ENCODE measurements at places on chromosomes 1 and 21.

DNA sequence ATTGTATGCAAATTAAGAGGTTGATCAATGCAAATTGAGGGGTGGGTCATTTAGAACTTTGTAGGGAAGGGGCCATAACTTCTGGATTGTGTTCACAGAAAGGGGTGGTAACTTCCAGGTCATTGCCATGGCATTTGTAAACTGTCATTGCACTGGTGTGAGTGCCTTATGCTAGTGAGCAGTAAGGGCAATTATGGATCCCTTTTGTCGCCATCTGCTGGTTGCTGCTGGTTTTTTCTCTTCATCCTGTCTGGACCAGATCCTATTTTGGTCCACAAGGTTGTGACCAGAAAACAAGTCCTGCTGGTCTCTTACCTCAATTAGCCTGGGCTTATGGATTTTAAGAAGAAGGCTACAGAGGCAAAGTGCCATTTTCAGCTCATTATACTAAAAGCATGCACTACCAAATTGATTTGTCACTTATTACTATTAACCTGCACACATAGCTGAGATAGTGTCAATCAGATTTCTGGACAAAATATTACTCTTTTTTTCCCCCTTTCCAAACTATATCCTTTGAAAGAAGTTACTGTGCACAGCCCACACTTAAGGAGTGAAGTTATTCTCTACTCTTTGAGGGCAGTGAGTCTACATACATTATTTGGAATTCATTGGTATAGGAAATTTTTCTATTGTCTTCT lies 196.2 kb downstream of the ZC3H11B start:
- DNase-seq, result peak; percentile 63
- H3K4me1 ChIP-seq, result no peaks in the 10 kb centered on the region
- no peak overlapping the region for H3K4me3 ChIP-seq
- H3K27ac ChIP-seq, result no peak overlapping the region

DNA sequence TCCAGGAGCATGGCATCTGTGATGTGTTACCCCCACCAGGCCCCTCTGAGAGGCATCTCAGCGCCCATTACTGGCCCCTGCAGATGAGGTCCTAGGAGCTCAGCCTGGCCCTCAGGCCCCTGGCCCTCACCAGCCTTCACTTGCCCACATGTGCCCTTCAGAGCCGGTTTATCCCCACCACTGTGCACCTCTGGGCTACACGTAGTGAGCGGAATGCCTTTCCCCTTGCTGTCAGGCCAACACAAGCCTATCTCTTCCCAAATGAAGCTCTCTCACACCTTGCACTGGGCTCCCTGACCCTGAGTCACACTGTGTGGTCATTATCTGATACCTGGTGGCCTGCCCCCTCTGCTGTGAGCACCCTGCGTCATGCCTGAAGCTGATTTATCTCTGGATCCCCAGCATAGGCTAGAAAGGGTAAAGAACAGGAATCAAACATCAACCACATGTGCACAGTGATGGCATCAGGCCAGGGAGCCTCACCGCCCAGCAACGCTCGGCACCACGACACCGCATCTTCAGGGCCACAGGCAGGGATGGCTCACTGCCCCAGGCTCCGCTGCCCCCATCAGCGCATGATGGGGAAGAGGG lies 49.1 kb downstream of the GLIS1 start:
- peaks cover 37% of the 10 kb centered on the region for H3K4me1 ChIP-seq
- peak; percentile 44 for DNase-seq
- H3K27ac ChIP-seq, result no peak overlapping the region
- H3K36me3 ChIP-seq, result no peaks in the 10 kb centered on the region
- no peak overlapping the region for H3K4me3 ChIP-seq
- no peaks in the 10 kb centered on the region for H3K27me3 ChIP-seq

- no peak for DNase-seq
- H3K4me1 ChIP-seq, result peaks cover 6% of the 10 kb centered on the region
- no peaks in the 10 kb centered on the region for H3K36me3 ChIP-seq
- no peak overlapping the region for H3K4me3 ChIP-seq
Observed at GRCh38 chr1:160659566-160659965, 12.7 kb upstream of the SLAMF1 start.

DNA sequence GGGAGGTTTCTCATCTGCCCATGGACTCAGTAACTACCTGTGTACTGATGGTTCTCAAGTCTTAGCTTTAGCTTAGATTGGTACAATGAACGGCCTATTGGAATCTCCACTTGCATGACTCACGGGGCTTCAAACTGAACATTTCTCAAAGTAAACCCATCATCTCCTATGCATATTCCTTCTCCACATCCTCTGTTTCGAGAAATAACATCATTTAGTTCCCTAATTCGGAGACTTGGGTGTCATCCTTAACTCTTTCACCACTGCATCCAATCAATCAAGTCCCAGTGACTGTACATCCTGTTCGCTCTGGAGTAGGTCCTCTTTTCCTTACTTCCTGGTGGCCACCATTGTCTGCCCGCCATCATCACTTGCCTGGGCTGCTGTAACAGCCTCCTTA lies 55.8 kb downstream of the LGR6 start:
- no peak for DNase-seq
- H3K4me1 ChIP-seq, result peaks cover 2% of the 10 kb centered on the region

- H3K27ac ChIP-seq, result no peak overlapping the region
- no peak for DNase-seq
- no peaks in the 10 kb centered on the region for H3K27me3 ChIP-seq
Observed at GRCh38 chr1:81228926-81229325, 571.8 kb upstream of the ADGRL2 start.

GRCh38 chr1:5141750-5142149 lies 487.3 kb downstream of the AJAP1 start:
- no peaks in the 10 kb centered on the region for H3K4me1 ChIP-seq
- no peak overlapping the region for H3K27ac ChIP-seq
- no peak for DNase-seq
- H3K4me3 ChIP-seq, result no peak overlapping the region
- no peaks in the 10 kb centered on the region for H3K36me3 ChIP-seq

GRCh38 chr1:10824821-10825540 lies 28.5 kb upstream of the CASZ1 start:
- peak; percentile 53 for DNase-seq
- no peaks in the 10 kb centered on the region for H3K36me3 ChIP-seq

DNA sequence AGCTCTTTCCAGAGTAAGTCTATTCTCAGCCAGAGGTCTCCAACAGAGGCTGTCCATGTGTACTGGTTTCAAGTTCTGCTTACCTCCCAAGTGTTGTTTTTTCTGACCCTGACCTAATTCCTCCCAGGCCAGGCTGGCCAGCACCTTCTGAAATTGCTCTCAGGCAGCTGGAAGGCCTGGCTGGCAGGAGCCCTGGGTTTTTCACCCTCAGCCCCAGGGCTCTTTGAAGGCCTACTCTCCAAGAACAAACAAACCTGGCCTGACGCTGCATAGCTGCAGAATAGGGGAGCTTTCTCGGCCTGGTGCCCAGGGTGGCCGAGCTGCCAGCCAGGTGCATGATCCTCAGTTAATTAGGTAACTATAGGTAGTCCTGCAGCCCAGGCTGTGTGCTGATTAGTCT lies 147.5 kb downstream of the CACNA1E start:
- no peak overlapping the region for H3K27ac ChIP-seq
- no peak for DNase-seq
- no peaks in the 10 kb centered on the region for H3K27me3 ChIP-seq
- H3K4me3 ChIP-seq, result no peak overlapping the region
- no peaks in the 10 kb centered on the region for H3K36me3 ChIP-seq
- no peaks in the 10 kb centered on the region for H3K4me1 ChIP-seq

DNA sequence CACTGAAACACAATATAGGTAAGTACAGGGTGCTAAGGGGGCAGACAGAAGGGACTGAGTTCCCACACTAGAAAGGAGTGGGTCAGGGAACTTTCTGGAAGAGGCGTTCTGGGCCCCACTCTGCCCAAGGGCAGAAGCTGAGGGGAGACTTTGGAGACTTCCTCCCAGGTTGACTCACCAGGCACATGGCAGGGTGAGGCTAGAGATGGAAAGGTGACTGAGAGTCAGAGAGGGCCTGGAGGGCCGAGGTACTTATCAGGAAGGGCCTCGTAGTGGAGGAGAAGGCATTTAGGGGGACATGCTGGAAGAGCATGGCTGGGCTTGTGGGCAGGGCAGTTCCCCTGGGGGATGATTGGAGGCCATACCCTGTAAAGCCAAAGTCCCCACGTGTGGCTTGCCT lies 159.9 kb upstream of the JUN start:
- H3K27ac ChIP-seq, result no peak overlapping the region
- no peaks in the 10 kb centered on the region for H3K27me3 ChIP-seq
- no peak overlapping the region for H3K4me3 ChIP-seq

GRCh38 chr1:8025671-8026144 lies 401 bp downstream of the ERRFI1 start:
- H3K4me1 ChIP-seq, result peaks cover 9% of the 10 kb centered on the region
- H3K4me3 ChIP-seq, result peak overlapping the region; percentile 40
- DNase-seq, result no peak
- no peaks in the 10 kb centered on the region for H3K36me3 ChIP-seq
- peak overlapping the region; percentile 27 for H3K27ac ChIP-seq

DNA sequence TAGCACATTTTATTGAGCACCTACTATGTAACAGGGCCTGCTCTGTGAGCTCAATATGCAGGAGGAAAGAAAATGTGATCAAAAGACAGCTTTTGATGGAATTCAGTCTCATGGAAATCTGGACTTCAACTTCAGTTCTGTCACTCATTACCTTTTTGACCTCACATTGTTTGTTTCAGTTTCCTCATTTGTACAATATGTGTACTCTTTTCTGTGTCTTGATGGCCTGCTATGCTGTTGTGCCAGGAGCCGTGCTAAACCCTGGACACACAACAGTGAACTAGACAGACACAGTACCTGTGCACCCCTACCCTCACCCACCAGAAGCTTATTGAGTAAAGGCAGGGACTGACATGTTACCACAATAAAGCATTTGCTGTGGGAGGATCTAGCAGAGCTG lies 162.9 kb upstream of the FGGY start:
- H3K27me3 ChIP-seq, result no peaks in the 10 kb centered on the region
- no peak overlapping the region for H3K4me3 ChIP-seq
- DNase-seq, result no peak
- no peak overlapping the region for H3K27ac ChIP-seq

- peak; percentile 55 for DNase-seq
- no peak overlapping the region for H3K27ac ChIP-seq
- H3K27me3 ChIP-seq, result no peaks in the 10 kb centered on the region
- H3K4me1 ChIP-seq, result peaks cover 13% of the 10 kb centered on the region
- no peaks in the 10 kb centered on the region for H3K36me3 ChIP-seq
Observed at GRCh38 chr1:183306317-183307042, 111.7 kb downstream of the NMNAT2 start.

GRCh38 chr21:15293240-15293639 lies 228.4 kb upstream of the NRIP1 start:
- DNase-seq, result peak; percentile 98
- no peaks in the 10 kb centered on the region for H3K4me1 ChIP-seq
- H3K4me3 ChIP-seq, result no peak overlapping the region
- H3K27me3 ChIP-seq, result no peaks in the 10 kb centered on the region

- no peak overlapping the region for H3K4me3 ChIP-seq
- no peaks in the 10 kb centered on the region for H3K27me3 ChIP-seq
- no peak overlapping the region for H3K27ac ChIP-seq
- H3K4me1 ChIP-seq, result no peaks in the 10 kb centered on the region
- peaks cover 9% of the 10 kb centered on the region for H3K36me3 ChIP-seq
Observed at GRCh38 chr1:55073187-55073916, 34.0 kb downstream of the PCSK9 start.

GRCh38 chr21:36433059-36433709 lies 46.7 kb downstream of the CLDN14 start:
- no peaks in the 10 kb centered on the region for H3K4me1 ChIP-seq
- no peaks in the 10 kb centered on the region for H3K27me3 ChIP-seq
- no peak overlapping the region for H3K4me3 ChIP-seq
- DNase-seq, result no peak
- no peak overlapping the region for H3K27ac ChIP-seq

- no peak overlapping the region for H3K4me3 ChIP-seq
- H3K36me3 ChIP-seq, result no peaks in the 10 kb centered on the region
- no peaks in the 10 kb centered on the region for H3K27me3 ChIP-seq
- no peaks in the 10 kb centered on the region for H3K4me1 ChIP-seq
- DNase-seq, result peak; percentile 90
Observed at GRCh38 chr1:165129568-165130164, 226.8 kb downstream of the LMX1A start.

DNA sequence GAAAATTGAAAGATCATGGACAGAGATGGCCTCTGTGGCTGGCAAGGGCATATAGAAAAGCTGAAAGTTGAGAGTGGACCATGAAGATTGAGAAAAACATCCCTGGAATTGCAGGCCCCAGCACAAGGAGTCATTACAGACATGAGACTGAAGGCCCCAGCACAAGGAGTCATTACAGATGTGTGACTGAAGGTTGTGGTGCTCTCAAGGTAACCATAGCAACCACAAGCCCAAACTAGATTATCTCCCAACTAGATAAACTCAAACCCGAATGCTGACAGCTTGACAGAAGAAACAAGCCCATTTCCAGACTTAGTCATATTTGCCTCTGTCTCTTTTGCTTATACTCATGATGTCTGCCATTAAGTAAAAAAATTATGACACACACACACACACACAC lies 1252.1 kb upstream of the ADGRL4 start:
- no peaks in the 10 kb centered on the region for H3K27me3 ChIP-seq
- H3K4me3 ChIP-seq, result no peak overlapping the region
- no peak overlapping the region for H3K27ac ChIP-seq

DNA sequence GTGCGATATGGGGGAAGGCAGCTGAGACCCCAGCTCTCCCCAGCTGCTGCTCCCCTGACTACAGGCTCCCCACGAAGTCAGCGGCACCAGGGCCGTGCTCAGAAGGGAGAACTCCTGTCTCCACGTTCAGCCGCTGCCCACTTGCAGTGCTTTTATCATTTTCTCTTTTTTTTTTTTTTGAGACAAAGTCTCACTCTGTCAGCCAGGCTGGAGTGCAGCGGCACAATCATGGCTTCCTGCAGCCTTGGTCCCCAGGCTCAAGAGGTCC lies 933 bp upstream of the FTCD start:
- no peak for DNase-seq
- no peaks in the 10 kb centered on the region for H3K4me1 ChIP-seq

DNA sequence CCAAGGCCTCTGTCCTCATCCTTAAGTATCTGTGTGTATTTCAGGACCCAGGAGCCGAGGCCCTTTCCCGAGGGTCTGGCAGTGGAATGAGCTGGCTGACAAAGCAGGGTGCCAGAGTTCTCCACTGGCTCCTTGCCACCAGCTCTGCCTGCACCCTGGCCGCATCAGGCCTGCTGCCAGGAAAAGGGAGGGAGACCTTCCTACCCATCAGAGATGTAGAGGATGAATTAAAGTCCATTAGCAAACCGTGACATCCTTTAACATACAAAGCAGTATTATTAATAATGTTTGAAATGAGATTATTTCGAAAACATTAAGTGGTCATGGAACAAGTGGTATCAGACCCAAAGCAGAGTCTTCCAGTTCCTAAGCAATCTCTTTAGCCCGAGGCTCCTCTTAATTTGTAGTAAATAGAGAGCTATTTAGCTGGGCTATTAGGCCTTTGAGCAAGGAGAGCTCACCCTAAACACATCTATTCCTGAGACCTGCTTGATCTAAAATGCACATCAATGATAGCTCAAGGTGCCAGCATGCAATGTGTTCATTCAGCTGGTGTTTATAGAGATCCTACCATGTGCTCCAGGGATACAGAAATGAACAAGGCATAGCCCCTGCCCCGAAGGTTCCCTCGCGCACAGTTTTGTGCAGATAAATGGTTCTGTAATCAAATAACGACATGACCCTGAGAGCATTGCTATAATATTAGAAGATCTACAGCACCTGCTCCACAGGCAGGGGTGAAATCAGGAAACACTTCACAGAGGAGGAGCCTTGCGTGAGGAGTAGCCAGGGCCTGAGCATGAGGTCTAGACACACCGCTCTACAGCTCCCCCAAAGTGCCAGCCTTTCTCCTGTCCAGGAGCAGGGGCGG lies 44.0 kb downstream of the FAM163A start:
- DNase-seq, result no peak
- no peaks in the 10 kb centered on the region for H3K36me3 ChIP-seq
- peaks cover 2% of the 10 kb centered on the region for H3K4me1 ChIP-seq
- H3K27me3 ChIP-seq, result no peaks in the 10 kb centered on the region

- H3K4me1 ChIP-seq, result peaks cover 4% of the 10 kb centered on the region
- H3K36me3 ChIP-seq, result no peaks in the 10 kb centered on the region
- no peak for DNase-seq
- H3K27ac ChIP-seq, result no peak overlapping the region
Observed at GRCh38 chr1:210796421-210796820, 337.5 kb downstream of the KCNH1 start.

Measured in mesendoderm (in vitro differentiated cells).